Stimulated activated CD8-positive, alpha-beta memory T cell treated with anti-CD3 and anti-CD28 coated beads, Interleukin-12 subunit alpha, Interleukin-12 subunit beta, amount 100 ng/mL, for 4 hours (primary cell): ENCODE measurements at places on chromosomes 6 and 20.

DNA sequence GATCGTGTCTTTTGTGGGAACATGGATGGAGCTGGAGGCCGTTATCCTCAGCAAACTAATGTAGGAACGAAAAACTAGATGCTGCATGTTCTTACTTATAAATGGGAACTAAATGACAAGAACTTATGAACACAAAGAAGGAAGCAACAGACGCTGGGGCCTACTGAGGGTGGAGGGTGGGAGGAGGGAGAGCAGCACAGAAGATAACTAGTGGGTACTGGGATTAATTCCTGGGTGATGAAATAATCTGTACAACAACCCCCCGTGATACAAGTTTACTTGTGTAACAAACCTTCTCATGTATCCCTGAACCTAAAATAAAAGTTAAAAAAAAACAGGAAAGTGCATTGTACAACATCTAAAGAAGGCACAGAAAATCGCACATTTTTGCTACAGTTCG lies 59.0 kb upstream of the TMEM170B start:
- no peak for DNase-seq

GRCh38 chr20:15265581-15266309 lies 928.3 kb upstream of the FLRT3 start:
- DNase-seq: no peak

DNA sequence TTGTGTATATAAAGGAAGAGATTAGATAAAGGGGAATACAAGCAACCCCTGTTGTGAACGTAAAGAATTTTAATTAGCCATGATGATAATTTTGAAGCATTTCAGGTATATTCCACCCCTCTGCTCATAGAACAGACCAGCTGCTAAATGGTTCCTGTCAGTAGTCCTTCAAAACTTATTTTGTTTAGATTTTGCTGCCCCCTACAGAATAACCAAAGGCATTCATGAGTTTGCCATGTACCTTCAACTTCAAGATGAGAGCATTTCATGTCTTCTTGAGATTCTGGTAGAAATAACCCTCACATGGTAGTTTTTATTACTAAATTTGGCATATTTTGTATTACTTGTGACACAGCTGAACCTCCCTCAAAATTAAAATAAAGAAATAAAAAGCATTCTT lies 1586.7 kb downstream of the HACE1 start:
- DNase-seq: no peak

DNA sequence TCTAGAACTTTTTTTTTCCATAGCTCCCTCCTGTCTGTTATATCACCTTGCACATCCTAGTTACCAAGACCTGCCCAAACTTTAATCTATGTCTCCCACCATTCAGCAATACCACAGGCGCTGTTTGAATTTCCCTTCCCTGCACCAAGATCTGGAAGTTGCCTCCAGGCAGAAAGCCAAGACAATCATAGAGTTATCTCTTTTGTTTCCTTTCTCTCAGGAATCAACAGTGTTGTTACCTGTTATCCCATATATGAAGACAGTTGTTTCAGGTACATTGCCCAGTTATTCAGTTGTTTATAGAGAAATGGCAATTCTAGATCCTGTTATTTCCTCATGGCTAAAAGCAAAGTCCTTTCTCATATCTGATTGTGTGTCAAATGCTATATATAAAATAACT lies 63.2 kb downstream of the PDSS2 start:
- DNase-seq: no peak

GRCh38 chr6:3794092-3794491 lies 42.6 kb upstream of the PXDC1 start:
- DNase-seq: no peak

- no peak for DNase-seq
Measured at GRCh38 chr20:58790454-58790853, 60.2 kb downstream of the GNAS-AS1 start.

GRCh38 chr20:63483834-63484233 lies 11.4 kb upstream of the KCNQ2 start:
- DNase-seq: no peak

DNA sequence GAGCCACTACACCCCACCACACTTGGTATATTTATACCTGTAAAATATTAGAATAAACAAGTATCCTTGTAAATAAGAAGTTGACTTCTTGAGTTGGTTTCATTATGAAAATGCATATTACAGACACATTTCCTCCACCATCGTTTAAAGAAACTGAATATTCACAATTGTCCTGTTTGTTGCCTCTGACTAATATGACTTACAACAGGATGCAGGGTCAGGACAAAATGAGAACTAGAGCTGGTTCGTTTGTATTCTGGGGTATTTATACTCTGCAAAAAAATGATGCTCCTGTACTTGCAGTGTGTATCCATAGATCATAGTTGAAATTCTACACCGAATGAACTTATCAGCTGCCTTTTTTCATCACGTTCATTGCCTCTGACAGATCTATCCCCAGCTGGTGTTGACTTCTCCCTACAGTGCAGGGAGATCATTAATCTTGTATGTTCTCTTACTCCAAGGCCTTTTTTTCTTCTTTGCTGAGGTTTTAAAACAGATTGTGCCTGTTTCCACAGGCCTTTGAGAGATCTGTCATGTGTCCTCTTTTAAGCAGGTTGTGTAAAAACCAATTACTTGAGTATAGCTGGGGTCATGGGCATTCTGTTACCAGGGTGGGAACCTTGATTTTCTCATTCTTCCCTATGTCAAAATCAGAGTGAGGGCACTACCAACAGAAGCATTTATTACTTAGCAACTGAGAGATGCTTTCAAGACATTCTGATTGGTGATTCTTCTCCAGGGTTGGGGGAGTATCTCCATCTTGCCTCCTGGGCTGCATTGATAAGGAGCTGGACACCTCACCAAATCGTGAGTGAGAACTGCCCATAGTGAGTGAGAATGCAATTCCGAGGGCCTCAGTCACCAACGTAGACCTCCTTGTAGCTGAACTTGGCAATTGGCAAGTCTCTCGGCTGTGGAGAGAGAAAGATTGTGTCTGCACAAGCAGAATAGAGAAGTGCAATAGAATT lies 78.8 kb upstream of the CD83 start:
- DNase-seq: no peak

DNA sequence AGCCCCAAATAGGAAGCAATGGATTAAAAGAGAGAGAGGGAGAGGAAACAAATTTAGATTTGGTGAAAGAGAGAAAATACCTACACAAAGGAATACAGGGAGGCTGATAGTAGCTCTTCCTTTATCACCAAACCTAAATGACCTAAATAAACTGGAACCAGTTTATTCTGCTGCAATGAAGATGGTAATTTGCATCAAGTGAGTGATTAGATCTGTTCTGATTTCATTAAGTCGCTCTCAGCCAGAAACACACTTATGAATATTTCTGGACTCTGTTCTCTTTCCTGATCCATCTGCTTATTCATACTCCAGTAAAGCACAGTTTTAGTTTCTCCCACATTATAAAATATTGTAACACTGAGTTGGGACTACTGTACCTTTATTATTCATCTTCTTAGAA lies 83.4 kb upstream of the BMP5 start:
- no peak for DNase-seq

DNA sequence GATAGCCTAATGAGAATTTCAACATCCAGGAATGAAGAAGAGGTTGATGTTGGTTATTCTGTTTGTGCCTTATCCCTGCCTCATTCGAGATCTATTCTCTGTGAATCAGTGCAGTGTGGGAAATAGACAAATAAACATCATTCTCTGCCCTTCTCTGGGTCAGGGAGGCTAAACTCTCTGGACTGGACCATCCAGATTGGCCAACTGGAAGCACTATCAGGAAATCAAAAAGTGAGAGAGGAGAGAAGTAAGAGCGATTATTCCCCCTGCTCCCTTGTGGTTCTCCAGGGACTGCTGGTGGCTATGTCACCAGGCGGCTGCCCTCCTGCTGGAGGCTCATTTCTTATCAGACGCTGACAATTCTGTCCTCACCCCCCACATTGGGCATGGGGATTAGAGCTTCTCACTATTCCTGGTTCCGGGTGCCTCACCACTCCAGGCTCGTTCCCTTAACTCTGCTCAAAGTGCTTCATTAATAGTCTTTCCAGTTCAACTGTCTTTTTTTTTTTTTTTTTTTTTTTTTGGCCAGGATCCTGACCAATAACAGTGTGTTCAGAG lies 201.7 kb upstream of the RREB1 start:
- no peak for DNase-seq

DNA sequence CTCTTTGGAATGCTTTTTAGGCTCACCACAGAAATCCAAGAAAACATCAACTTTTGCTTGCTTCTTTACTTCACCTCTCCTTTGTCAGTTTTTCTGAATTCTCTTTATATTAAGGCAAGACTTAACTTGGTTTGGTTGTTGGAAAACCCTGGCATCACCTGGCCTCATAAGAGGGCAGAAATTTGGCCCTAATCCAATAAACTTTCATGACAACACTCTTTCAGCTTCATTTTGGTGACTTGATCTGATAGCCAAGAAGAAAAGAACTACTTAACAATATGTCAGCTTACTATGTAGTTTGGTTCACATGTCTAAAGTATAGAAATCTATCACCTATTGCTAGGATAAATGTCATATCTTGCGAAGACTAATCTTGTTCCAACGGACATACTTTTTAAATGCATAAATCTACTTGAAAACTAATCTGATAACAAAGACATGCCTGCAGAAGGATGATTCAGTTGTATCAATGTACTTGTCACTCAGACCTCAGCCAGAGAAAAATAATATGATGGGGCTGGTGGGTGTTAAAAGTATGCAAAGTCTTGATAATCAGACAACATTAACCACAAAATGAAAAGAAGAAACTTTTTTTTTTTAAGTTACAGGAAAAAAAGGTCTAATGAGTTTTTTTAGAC lies 19.3 kb upstream of the HBS1L start:
- no peak for DNase-seq

- no peak for DNase-seq
Measured at GRCh38 chr6:2432292-2432691, 186.9 kb upstream of the GMDS start.

DNA sequence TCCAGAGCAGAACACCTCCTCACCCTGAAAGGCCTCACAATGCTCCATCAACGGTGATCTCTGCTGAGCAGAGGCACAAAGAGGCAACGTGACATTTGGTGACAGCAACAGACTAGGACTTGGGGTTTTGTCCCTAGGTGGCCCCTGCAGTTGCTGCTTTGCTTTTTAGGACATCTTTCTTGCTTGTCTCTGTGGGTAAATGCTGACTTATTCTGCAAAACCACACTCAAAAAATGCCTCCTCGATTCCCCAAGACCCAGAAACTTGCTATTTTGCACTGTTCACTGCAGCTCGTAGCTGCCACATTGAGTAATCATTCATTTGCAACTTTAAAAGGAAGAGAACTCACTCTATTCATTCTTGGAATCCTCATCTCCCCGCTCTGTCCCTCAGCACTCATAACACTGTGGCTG lies 209.9 kb downstream of the LY86 start:
- DNase-seq: no peak

DNA sequence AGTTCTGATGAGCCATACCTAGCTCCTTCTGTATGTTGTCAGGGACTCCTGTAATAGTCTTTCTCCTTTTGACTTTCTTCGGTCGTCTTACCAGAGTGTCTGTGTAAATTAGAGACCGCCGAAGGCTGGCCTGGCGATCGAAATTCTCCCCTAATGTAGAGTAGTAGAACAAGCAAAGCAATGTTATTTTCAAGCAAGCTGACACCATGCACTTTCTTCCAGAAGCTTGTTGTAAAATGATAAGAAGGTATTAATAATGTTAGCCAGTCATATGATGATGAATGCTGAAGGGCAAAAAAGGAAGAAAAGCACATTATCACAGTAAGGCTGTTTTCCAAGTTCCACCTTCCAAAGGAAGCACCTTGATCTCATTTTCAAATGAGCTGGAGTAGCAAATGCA lies 37.9 kb downstream of the HEBP2 start:
- no peak for DNase-seq

DNA sequence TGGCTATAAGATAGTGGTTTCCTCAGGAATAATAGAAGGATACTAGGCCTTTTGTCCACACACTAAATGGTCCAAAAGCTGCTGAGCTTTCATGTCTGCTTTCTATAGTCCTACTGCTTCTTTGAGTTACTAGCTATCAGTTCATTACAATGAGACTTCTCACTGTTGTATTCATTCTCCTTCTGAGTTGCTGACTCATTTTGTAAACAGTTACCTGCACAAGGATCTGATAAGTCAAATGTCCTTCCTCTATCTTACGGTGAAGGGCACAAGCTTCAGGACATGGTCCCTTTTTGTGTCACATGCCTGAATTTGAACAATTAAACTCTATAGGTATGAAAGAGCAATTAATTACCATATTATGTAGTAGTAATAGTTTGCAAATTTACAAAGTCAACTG lies 90.5 kb downstream of the MAN1A1 start:
- no peak for DNase-seq

- no peak for DNase-seq
Measured at GRCh38 chr6:12804952-12805645, 88.5 kb downstream of the PHACTR1 start.

DNA sequence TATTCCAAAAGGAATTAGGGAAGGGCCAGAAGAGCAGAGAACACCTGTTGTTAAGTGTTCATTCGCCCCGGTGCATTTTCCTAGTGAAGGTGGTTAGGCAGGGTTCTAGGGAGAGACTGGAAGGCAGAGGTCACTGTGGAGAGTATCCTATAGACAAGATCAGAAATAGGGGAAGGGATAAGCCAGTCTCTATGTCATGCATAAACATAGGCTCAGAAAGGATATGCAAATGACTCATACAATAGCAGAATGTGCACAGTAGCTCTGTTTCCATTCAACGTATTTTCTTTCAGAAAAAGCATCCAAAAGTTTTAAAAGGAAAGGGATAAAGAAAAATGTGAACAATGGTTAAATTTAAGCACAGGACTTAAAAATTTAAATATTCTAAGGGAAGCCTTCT lies 47.4 kb downstream of the BMP6 start:
- no peak for DNase-seq

GRCh38 chr6:168709991-168710390 lies 269.0 kb downstream of the SMOC2 start:
- no peak for DNase-seq

DNA sequence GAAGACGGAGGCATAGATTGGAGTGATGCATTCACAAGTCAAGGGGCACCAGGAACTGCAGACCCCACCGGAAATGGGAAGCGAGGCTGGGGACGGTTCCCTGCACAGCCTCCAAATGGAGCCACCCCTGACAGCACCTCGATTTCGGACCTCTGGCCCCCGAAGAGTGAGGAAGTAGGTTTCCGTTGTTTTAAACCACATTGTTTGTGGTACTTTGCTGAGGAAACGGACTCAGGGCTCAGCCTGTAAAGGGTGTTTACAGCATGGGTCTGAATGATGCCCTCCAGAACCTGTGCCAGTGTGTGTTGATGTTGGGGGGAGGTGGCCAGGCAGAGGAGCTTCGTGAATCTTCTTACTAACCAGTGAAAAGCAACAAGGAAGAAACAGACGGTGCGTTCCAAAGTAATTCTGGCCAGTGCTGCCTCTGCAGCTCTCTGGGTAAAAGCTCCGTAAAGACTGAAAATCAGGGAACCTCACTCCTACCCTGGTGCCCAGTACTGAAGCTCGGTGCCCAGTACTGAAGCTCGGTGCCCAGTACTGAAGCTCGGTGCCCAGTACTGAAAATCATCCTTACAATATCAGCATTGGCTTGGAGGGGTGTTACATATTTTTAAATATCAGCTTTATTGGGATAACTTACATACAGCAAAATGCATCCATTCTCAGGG lies 30.1 kb upstream of the CCR6 start:
- no peak for DNase-seq

- no peak for DNase-seq
Measured at GRCh38 chr6:89667872-89668556, 29.5 kb upstream of the LYRM2 start.
